ENCODE measurements at places on chromosomes 2 and 18.

DNA sequence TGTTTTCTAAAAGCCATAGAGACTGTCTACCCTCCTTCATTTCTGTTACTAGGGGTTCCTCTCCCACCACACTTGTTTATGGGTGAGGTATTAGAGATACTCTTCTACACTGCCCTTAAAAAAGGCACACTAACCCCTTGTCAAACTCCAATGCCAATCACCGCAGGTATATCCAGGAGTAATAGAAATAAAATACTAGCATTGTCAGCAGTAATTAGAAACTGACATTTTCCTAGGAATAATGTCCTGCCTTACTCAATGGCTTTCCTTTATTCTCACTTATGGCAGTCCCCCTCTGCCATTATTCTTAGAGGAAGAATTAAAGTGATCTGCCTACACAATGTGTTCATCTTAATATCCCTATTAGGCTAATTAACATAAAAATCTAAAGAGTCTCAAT, 5.0 kb upstream of the BUB1 start:
- DNase-seq: no peak

- DNase-seq: no peak
Measured at GRCh38 chr2:234450431-234451124, 46.3 kb downstream of the ARL4C start.

GRCh38 chr2:146950361-146950760, 894.5 kb upstream of the ACVR2A start:
- DNase-seq: no peak

- DNase-seq: no peak
Measured at GRCh38 chr2:127419448-127420038, 1.3 kb downstream of the PROC start.

- no peak for DNase-seq
Measured at GRCh38 chr18:23189768-23190661, 54.7 kb downstream of the CABLES1 start.

DNA sequence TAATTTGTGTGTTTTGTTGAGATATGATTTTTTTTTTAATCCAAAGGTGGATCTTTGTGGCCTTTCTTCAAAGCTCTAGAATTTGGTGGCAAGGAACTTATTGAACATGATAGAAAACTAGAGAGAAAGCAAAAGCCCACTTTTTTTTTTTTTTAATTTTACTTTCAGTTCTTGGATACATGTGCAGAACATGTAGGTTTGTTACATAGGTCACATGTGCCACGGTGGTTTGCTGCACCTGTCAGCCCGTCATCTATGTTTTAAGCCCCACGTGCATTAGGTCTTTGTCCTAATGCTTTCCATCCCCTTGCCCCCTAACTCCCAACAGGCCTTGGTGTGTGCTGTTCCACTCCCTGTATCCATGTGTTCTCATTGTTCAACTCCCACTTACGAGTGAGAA, 135.9 kb downstream of the RHBDD1 start:
- DNase-seq: no peak

GRCh38 chr2:189260361-189260814, 80.8 kb upstream of the COL5A2 start:
- DNase-seq: no peak

DNA sequence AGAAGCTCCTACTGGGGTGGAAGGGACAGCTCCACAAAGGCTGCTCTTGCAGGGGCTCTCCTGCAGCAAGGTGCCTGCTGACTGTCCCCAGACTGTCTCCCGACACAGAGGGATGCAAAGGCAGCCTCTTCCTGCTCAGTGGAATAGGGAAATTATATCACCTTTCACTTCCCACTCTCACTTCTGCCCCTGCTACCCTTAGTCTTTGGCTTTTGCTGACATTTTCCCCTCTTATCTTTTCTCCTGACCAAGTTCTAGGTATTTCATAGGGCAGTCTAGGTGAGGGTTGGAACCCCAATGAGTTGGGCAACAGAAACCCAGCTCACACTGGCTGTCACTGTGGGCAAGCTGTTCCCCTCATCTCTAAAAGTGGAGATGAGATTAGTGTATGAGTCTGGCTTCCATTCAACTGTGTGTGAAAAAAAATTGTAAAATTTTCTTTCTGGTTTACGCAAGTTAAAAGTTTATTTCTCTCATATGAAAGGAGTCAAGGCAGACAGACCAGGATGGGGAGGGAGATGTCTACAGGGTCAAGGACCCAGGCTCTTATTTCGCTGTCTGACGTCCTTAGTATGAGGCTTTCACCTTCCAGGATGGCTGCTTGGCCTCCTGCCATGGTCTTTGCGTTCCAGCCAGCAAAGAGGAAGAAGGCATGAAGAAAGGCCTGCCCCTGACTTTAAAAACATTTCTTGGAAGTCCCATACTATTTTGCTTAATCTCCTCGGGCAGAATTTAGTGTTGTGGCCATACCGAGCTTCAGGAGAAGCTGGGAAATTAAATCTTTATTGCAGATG, 7.5 kb upstream of the MOCOS start:
- peak; percentile 40 for DNase-seq

DNA sequence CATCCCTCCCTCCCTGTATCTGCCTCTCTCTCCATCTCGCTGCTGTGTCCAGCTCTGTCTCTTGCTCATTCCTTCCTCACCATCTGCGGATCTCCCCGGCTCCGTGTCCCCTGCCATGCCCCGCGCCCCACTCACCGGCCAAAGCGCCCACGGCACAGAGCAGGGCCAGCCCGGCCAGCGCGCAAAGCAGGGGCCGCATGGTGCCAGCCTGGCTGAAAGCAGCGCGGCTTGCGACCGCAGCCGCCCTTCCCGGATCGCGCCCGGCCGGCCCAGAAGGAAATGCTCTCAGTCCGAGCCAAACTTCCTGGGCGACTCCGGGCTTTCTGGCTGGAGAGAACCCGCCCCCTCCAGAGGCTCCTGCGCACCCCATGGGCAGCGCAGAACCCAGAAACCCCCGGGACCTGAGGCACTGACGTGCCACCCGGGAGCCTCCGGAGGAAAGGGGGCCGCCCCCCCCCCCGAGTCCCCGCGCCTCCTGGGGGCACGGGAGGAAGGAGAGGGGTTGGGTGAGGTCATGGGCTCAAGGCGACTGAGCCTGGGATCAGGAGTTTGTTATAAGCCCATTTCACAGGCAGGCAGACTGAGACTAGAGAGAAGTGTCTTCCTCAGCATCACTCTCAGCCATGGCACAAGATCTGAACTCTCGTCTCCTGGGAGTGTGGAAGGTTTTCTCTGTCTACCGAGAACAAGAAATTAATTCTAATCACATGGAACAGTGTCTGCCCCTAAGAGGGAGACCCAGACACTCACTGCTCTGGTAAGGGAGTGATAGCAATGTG, 45.2 kb upstream of the RAB6C start:
- DNase-seq: no peak

GRCh38 chr2:42569116-42569711, 782 bp downstream of the MTA3 start:
- no peak for DNase-seq

DNA sequence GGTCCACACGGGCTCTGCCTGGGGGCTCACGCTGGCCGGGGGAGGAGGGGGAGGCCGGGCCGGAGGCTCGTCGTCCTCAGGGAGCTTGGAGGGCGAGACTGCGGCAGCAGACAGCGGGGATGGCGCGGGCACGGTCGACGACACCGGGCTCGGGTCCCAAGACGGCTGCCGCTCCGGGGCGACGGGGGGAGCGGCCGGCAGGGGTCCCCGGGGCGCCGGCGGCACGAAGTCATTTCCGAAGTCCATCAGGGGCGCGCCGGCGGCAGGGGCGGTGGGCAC, 491 bp downstream of the RTN4 start:
- DNase-seq: no peak

DNA sequence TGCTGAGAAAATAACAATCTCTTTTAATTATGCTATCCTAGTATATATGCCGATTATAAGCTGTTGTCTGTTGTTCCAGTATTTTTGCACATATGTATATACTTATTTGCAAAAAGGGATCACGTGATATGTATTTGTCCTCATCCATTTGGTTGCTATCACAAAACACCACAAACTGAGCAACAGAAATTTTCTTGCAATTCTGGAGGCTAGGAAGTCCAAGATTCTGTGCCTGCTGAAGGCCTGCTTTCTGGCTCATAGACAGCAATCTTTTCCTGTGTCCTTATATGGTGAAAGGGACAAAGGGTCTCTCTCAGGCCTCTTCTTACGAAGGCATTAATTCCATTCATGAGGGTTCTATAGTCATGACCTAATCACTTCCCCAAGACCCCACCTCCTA, 186.5 kb downstream of the LPIN1 start:
- no peak for DNase-seq

GRCh38 chr2:226873051-226873620, 37.3 kb downstream of the RHBDD1 start:
- no peak for DNase-seq

DNA sequence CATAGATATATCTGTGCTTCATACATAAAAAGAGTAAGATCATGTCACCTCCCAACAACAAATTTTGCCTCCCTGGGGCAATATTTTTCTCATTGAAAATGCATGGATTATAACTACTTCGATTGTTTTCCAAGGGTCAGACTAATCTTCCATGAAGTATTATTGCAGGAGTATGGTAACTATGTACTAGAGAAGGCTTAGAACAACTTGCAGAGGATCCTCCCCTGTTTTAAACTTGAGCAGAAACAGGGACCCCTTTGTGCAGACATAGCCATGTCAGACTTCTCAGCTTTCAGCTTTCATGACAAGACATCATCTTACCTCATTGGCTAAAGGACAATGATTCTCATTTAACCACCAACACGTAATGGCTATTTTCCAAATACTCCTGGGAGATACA, 13.2 kb upstream of the RAB27B start:
- DNase-seq: no peak

GRCh38 chr18:24402209-24402785, 4.7 kb upstream of the OSBPL1A start:
- no peak for DNase-seq

DNA sequence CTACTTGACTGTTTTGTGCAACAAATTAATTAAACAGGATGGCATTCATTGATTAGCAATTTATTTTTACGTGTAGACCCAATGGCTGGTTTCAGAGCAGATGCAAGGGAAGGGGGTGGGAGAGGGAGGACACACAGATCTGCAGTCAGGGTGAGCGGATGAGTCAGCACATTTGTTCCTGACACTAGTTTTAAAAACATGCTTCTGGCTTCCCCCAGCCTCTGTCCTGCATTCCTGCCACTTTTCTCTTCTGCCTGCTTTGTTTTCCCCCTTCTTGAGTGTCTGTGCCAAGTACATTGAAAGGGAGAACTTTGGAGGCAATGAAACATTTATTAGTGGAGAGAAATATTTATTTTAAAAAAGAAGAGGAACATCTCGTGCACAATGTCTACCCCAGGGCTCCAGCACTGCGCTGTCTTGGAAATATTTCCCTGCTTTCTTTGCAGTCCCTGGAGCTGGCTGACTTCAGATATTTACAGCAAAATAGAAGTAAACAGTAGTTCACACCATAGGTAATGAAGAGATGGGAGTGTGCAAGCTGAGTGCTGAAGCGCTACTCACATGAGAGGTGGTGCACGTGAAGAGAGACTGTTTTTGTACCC, 52.2 kb downstream of the NRP2 start:
- peak; percentile 12 for DNase-seq

- no peak for DNase-seq
Measured at GRCh38 chr2:150555611-150556356, 68.3 kb upstream of the RND3 start.

DNA sequence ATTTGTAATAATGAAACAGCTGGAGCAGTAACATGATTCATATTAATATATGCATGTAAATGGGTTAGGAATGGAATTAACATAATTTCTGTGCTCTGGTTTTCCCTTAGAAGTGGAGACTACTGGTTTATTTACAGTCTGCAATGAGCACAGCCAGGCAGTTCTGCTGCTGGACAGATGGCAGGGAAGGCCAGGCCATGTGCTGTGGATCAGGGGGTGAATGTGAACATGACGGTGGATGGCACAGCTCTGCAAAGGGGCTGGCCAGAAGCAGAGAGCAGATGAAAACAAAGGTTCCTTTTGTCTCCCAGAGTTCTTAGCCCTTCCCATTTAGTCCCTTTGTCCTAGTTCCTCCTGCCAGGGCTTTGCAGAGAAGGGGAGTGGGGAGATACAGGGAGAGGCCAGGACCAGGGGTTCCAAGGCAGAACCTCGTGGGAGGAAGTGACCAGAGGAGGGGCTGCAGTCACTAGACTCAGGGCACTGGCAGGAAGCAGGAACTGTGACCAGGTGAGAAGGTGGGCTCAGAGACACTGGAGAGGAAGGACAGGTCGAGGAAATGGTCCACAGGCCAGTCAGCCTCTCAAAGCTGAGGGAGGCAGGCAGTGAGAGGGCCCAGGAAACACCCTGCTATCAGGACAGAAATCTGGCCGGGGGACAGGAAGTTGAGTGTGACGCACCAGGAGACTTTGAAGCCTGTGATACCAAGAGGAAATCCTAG, 112.9 kb upstream of the ATP8B1 start:
- DNase-seq: no peak

- DNase-seq: no peak
Measured at GRCh38 chr18:22971038-22971437, 37.9 kb downstream of the RBBP8 start.

- DNase-seq: peak; percentile 73
Measured at GRCh38 chr2:75287624-75288316, 88.5 kb upstream of the TACR1 start.

- DNase-seq: no peak
Measured at GRCh38 chr2:140711867-140712266, 1418.9 kb downstream of the LRP1B start.

DNA sequence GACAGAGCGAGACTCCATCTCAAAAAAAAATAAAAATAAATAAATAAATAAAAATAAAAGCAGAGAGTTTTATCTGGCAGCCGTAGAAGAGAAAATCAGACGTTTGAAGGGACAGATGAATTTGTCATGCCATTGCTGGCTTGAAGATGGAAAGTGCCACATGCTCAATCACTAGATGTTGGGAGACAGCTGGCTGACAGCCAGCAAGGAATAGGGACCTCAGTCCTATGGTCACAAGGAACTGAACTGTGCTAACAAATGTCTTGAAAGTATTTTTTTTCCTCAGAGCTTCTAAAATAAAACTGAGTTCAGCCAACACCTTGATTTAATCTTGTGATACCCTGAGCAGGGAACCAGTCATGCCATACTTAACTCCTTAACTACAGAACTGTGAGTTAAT, 65.4 kb downstream of the DTNA start:
- DNase-seq: no peak
